ENCODE measurements at places on chromosomes 7 and 10.

- DNase-seq, result no peak
Observed at GRCh38 chr10:5904227-5904626, 14.2 kb downstream of the FBH1 start.

DNA sequence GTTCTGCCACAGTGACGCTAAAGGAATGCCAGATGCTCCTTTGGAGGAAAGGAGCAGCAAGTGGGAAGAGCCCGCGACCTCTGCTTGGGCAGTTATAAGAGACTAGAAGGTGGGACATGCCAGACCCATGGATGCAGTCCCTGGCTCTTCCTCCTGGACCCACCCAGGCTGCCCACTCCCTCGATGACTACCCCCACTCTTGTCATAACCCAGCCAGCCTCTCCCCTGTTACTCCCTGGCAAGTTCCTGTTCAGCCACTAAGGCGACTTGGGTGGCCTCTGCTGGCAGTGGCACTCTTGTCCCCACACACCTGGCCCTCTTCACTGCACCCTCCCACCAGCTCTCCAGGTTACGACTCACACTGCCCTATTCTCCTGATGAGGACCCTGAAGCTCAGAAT, 33.5 kb downstream of the COL13A1 start:
- DNase-seq, result no peak

- DNase-seq, result no peak
Observed at GRCh38 chr7:73703225-73703624, 16.2 kb downstream of the STX1A start.

GRCh38 chr10:72316748-72317435, 37.8 kb downstream of the DNAJB12 start:
- DNase-seq, result no peak

GRCh38 chr10:49653273-49653929, 26.1 kb upstream of the C10orf53 start:
- DNase-seq, result no peak

DNA sequence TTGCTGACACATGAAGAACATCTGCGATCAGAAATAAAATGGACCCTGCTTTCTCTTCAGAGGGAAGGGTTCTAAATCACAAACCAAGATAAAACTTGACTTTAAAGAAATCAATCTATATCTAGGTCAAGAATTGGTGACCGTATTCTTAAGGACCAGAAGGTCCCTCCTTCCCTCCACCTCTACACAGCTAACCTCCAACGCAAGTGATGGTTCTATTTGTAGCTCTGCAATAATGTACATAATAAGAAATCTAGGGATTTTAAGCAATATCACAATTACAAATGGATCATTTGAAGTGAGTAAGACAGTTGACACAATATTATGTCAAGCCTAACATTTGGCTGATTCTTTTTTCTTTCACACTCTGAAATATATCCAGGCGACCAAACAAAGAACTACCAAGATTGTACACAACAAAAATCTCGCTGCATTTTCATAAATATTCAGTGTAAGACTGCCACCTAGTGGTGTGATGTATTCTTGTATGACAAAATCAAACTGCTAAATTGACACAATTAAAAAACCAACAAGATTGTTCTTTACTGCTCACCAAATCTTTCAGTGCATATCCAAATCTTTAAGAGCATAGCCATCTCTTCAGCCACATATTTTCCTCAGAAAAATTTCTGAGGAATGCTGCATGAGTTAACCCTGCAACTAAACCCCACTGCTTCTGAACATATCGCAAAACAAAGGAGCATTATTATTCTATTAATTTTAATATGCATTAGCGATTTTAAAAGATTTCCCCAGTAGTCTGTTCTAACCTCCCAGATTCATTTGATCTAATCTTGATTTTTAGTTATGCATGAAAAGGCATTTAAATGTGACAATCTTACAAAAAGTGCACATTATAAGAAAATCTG, 44.5 kb downstream of the ICA1 start:
- DNase-seq, result no peak

GRCh38 chr10:18571076-18571475, 80.3 kb downstream of the NSUN6 start:
- no peak for DNase-seq

- DNase-seq, result no peak
Observed at GRCh38 chr7:73345951-73346350, 18.0 kb downstream of the FKBP6 start.

DNA sequence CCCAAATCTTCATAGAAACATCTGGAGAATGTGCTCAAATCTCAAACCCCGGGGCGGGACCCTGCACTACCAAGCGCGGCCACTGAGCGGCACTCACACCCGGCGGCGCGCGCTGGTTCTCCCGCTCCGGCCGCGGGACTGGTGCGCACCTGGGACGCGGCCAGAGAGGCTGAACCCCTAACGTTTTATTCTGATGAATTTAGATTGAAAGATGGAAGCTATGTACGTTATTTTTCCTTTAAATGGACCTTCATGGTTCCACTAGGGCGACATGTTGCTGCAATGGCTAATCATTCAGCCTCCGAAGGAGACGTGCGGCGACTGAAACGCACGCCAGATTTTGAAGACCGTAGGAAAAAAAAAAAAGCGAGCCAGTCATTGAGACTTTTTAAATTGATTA, 107.0 kb upstream of the INSIG1 start:
- peak; percentile 67 for DNase-seq

- DNase-seq, result no peak
Observed at GRCh38 chr10:103884681-103885139, 29.3 kb upstream of the SH3PXD2A start.

- no peak for DNase-seq
Observed at GRCh38 chr10:36030516-36030915, 388.4 kb upstream of the FZD8 start.

DNA sequence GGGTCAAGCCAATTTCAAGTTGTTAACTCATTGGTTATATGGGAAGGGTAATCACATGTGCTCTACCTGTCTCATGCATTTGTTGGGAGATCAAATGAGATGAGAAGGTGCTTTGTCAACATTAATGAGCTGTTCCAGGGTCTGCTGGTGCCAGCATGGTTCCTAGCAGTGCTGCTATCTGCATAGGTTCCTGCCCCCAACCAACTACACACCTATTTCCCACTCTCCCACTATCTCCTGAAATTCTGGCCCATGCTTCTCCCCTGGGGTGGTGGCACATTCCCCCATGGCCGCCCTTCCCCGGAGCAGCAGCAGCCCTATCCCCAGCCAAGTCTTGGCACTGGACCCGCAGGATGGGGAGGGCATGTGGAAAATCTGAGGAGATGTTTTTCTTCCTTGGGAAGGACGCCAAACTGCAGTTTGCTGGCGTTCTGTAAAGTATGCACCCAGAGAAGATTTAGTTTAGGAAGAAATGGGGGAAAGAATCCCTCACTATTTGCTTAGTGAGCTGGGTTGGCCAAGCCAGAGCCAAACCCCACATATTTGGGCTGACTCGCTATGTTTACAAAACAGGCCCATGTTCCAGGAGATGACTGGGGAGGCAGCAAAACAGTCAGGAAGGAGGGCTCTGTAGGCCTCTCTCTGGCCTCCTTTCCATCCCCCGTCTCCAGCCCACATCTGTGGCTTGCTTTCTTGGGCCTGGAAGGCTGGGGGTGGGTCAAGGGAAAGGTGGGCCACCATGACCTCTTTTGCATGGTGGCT, 42.5 kb downstream of the PPP1R3C start:
- peak; percentile 19 for DNase-seq

GRCh38 chr10:122197611-122198222, 73.4 kb upstream of the BTBD16 start:
- no peak for DNase-seq

GRCh38 chr7:158759749-158760444, 55.3 kb upstream of the NCAPG2 start:
- no peak for DNase-seq

GRCh38 chr10:46266306-46266985, 20.4 kb upstream of the ANTXRL start:
- no peak for DNase-seq

- no peak for DNase-seq
Observed at GRCh38 chr7:35691827-35692307, 3.1 kb downstream of the HERPUD2 start.

DNA sequence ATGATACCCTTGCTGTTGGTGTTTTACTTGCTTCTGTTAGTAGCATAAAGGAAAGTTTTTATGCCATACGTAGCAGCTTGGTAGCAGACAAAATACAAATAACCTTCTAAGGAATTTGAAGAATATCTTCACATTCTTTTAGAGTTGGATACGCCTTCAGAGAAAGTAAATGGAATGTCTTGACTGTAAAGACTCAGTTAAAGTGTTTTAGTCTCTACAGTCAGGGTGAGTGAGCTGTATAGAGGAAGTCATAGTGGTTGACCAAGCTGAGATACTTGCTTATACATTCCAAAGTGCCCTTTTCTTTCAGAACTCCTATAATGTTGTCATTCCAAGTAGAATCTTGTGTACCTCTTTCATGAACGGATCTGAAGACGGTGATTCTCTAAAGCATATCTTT, 37.7 kb downstream of the RABGEF1 start:
- DNase-seq, result no peak

- no peak for DNase-seq
Observed at GRCh38 chr7:73610105-73610504, 14.2 kb downstream of the MLXIPL start.

DNA sequence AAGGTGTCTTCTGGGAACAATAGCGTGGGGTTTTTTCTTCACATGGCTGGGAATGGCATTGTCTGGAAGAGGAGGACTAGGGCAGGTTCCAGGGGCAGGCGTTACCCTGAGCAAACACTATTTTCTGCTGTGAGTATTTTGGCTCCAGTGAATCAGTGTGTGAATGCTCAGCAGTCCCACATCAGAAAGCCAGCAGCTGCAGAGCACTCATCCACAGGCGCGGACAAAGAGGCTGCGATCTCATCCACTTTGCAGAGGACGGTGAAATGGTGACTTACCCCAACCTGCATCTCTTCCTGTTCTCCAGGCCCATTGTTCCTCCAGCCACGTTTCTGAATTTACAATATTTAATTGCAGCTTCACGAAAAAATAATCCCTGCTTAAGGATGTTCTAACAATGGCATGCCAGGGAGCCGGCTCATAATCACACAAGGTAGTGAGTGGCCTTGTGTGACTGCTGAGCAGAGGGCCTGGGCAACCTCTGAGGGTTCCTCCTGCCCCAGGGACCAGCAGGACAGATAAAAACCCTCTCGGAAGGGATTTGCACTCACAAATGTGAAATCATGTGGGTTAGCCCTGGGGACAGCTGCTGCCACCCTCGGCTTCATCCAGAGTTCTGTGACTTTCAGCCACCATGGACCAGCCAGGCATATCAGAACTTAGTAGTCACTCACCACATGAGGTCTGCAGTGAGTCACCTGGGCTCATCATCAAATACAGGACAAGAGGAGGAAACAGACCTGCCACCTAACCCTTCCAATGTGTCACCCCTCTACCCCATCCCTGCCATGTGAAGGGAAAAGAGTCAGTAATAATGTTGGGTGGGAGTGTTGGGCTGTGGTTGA, 65.0 kb upstream of the EN2 start:
- no peak for DNase-seq

DNA sequence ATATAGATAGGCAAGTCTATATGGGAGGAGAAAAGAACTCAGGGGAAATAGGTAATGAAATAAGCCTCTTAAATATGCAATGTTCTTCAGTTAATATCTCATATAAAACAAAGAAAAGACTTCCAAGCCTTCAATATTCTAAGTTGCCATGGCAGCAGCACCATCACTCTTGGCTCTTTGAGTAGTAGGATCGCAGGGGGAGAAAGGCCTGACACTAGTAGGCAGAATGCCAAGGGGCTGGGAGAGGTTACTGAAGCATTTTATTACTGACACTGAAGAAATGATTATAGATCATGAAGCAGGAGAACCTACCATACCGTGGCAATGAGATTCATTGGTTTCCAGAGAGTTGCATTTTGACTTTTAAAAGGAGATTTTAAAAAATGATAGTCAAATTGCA, 193.9 kb downstream of the NXPH1 start:
- DNase-seq, result no peak

- DNase-seq, result no peak
Observed at GRCh38 chr10:43273543-43273942, 6.7 kb upstream of the RASGEF1A start.

DNA sequence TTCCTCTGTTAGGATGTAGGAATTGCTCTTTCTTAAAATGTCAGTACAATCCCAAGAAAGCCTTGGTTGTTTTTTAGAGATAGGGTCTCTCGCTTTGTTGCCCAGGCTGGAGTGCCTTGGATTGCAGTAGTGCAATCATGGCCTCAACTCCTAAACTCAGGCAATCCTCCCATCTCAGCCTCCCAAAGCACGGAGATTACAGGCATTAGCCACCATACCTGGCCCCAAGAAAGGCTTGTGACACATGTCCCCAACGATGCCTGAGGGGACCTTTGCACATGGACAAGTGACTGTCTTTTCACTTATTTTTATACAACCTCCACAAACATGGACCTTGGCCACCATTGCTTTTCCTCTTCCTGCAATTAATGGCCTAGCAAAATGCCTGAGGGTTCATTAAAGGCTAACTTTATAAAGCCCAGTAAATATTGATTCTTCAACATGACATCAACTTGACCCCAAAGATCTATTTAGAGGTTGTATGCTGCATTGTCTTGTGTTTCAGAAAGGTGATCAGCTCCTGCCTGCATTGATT, 10.0 kb upstream of the SPOCK2 start:
- DNase-seq, result no peak

DNA sequence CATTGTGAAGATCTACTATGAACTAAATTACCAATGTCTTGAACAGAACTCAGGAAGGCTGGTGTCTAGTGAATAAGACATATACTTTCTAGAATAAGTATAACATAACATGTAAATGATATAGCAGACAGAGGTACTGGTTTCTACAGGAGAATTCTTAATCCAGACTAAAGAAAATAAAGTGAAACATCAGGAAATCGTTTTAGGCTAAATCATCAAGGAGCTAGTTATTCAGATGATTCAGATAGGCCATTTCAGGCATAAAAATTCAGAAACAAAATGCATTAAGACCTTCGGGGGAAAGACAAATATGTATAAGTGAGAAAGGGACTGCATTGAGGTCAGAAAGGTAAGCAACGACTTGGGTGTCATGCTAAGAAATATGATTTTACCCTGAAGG, 170.6 kb downstream of the LRRN3 start:
- no peak for DNase-seq

DNA sequence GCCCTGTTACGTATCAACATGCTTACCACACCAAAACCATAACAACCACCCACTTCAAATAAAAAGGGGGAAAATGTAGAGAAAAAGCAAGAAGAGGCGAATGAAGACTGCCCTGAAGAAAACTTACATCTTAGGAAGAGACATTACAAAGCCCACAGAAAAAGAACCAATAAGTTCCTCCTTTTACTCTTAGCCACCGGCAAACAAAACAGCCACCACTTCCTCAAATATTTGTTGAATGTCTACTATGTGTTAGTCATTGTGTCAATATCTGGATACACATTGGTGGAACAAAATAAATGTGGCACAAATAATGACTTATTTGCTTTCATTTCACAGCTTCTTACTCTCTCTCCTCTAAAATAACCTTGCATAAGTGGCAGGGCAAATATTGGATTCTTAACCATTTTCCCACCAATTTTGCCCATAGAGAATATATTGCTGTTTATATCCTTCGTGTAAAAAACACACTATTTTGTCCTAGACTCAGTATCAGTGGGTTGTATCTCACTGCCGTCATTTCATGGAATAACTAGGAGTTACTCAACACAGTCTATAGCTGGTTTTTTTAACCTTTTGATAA, 106.8 kb downstream of the ANK3 start:
- DNase-seq, result no peak

GRCh38 chr10:132321726-132322125, 10.3 kb upstream of the LRRC27 start:
- DNase-seq, result no peak
